ENCODE measurements at places on chromosomes 13 and 19.

- DNase-seq: no peak
These were observed 381.0 kb upstream of the TSHZ3 start for GRCh38 chr19:31730270-31730669.

- DNase-seq: no peak
These were observed 28.0 kb upstream of the OVOL3 start for GRCh38 chr19:36082916-36083315.

DNA sequence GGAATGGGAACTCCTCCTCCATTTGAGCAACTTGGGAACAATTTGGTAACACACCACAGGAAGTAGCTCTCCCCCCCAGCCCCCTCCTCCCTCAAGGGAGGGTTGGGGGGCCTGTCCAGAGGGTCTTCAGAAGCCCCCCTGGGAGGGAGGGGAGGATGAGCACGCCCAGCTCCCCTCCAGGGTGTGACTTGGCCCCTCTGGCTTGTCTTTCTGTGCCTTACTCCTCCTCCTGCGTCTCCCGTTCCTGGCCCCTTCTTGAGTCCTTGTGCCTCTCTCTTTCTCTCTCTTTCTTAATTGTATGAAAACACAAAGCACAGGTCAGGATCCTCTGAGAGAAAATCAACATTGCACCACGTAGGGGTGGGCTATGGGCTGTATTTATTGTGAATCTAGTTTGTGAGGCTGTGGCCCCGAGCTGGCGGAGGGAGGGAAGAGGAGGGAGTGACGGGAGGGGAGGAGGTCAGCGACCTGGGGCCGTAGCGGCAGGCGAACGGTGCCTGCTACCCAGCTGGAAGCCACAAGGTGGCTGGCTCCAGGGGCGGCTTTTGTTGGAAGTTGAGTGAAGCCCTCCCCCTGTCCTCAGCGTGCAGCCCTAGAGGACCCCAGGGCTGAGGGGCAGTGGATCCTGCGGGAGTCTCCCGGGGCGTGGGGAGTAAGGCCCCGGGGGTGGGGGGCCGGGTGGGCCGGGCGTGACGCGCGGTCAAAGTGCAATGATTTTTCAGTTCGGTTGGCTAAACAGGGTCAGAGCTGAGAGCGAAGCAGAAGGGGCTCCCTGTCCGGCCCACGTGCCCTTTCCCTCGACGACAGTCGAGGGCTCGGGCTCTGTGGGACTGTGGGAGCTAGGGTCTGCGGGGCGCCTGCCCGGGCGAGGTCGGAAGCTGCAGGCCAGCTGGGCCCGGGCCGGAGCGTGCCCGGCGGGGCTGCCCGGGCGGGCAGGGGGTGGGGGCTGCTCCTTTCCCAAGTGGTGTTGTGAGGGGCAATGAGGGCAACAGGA is 6.4 kb downstream of the LYL1 start:
- no peak for DNase-seq

GRCh38 chr19:50669302-50670101 is 20.3 kb downstream of the C19orf81 start:
- DNase-seq: no peak

- DNase-seq: no peak
These were observed 56.2 kb downstream of the ATP11A start for GRCh38 chr13:112746044-112746443.

DNA sequence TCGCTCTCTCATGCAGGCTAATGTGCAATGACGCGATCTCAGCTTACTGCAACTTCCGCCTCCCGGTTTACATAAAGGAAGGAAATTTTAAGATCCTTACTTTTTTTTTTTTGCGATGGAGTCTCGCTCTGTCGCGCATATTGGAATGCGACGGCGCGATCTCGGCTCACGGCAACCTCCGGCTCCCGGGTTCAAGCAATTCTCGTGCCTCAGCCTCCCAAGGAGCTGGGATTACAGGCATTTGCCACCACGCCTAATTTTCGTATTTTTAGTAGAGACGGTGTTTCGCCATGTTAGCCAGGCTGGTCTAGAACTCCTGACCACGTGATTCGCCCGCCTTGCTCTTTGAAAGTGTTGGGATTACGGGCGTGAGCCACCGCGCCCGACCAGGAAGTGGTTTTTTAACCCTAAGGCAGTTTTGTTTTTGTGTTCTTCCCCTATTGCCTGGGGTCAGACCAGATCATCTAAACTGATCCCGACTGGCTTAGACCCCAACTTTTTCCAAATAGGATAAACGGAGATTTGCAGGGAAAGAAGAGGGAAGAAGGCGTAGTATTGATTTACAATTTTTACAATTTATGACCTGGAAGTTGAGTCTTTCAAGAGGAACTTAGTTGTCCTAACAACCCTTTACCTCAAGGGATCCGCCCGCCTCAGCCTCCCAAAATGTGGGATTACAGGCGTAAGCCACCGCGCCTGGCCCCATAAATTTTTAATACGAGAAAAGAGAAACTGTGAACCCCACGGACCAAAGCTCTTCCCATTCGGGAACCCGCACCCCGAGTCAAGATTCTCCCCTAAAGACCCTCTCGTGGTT is 142.0 kb downstream of the ZNF737 start:
- no peak for DNase-seq

- DNase-seq: no peak
These were observed 3.3 kb upstream of the CEACAM7 start for GRCh38 chr19:41691268-41691970.

- DNase-seq: no peak
These were observed 21.7 kb upstream of the MAB21L1 start for GRCh38 chr13:35498231-35498630.

GRCh38 chr13:100442095-100442832 is 146.3 kb downstream of the GGACT start:
- no peak for DNase-seq

DNA sequence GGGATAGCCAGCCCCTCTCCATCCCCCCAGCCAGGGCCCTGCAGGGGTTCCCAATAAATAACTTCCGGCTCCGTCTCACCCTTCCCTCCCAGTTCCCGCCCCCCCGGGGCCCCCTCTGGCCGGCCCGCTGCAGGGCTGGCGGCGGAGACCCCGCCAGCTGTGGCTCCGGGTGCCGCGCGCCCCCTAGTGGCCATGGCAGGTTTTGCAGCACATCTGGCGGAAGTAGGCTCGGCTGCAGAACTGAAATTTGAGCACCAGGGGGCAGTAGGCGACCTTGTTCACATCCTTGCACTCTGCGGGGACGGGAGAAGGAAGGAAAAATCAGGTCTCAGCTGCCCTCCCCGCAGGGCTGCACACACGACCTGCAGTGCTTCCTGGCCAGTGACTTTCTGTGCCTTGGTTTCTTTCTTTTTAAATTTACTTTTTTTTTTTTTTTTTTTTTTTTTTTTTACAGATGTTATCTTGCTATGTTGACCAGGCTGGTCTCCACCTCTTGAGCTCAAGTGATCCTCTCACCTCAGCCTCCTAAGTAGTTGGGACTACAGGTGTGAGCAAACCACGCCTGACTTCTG is 3.6 kb upstream of the MYO1F start:
- DNase-seq: no peak

GRCh38 chr19:36483653-36484052 is 5.7 kb downstream of the ZNF566 start:
- DNase-seq: no peak

GRCh38 chr13:100789025-100789424 is 114.4 kb upstream of the TMTC4 start:
- no peak for DNase-seq

DNA sequence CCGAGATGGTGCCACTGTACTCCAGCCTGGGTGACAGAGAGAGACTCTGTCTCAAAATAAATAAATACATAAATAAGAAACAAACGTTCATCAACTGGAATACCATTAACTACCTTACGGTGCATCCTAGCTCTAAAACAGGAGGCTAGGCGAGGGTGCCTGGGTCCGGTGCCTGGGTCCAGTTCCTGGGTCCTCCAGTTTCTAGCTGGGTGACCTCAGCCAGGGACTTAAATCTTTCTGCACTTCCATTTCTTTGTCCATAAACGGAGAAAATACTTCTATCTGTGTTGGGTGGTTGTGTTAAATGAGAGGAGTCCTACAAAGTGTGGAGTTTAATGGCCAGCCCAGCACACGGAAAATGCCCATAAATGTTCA is 34.0 kb downstream of the RFX2 start:
- DNase-seq: no peak

DNA sequence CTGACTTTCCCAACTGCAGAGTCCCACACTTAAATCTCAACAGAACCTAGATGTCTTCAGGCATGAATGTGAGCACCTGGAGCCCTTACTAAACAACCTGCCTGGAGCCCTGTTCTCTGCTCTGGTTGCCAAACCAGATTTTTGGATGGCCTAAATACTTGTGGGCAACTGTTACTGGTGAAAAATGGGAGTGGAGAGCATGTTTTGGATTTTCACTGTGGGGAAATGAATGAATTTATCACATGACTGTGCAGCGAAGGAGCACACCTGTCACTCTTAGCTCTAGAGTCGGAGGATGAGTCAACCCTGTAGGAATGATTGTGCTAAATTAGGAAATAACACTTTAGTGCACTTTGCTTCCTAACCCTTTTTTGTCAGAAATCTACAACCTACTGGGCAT is 30.3 kb downstream of the SHISA2 start:
- no peak for DNase-seq

- no peak for DNase-seq
These were observed 27.8 kb downstream of the PIN1 start for GRCh38 chr19:9862938-9863337.

DNA sequence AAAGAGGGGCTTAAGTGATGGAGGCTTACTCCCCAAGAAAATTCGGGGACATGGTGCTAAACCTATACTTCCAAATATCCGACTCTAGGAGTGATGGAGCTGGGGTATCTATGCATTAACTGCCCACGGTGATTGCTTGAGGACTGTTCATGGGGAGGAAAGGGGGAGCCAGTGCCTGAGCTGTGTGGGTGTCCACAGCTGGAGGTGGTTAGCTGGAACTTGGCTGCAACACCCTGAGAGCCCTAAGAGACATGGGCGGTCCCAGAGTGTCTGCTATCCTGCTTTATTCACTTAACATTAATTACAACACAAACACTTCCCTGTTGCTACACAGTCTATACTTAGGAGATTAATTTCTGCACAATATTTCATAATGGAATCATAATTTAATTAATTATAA is 28.1 kb upstream of the POMP start:
- DNase-seq: no peak

GRCh38 chr19:15448044-15448777 is 1.5 kb downstream of the WIZ start:
- DNase-seq: no peak

- DNase-seq: no peak
These were observed 37.7 kb upstream of the TUBGCP3 start for GRCh38 chr13:112625698-112626097.

GRCh38 chr19:35031072-35031881 is 1.0 kb downstream of the SCN1B start:
- no peak for DNase-seq

Measured in AG09309 (cell line).